ENCODE measurements at places on chromosomes 13 and 19.

DNA sequence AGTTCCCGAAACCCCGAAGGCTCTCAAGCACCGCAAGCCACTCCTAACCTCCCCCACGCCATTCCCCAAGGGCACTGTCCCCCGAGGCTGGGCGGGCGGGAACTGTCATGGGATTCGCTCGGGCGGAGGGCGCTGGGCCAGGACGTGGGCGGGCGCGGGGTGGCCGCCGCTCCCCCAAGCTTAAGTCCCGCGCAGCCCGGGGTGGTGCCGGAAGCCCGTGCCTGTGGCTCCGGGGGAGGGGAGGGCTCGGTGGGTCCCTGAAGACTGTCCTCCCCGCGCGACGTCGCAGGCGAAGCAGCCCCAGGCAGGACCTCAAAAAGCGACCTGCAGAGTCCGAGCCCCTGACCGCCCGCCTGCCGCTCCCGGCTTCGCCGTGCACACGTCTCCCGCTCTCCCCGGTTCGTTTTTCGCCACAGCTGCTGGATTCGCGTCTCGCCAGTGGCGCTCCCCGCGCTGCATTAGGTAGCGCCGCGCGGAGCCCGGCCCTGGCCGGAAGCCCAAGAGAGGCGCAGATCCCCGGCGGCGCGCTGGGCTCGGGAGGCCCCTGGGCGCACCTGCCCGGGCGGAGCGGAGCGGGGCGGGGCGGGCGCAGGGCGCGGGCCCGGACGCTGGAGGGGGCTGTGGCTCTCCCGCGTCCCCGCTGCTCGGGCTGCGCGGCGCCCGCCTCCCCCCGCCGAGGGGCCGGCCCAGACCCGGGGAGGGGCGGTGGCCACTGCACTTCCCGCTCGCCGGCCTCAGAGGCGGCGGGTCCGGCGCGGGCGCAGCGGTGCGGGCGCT, at the start of gene FARP1:
TSS of gene FARP1 (plus strand) at position 715 of the 777 bp plus-strand sequence. CDS start 70,149 bp downstream, outside the sequence.
- peak; percentile 43 for DNase-seq

DNA sequence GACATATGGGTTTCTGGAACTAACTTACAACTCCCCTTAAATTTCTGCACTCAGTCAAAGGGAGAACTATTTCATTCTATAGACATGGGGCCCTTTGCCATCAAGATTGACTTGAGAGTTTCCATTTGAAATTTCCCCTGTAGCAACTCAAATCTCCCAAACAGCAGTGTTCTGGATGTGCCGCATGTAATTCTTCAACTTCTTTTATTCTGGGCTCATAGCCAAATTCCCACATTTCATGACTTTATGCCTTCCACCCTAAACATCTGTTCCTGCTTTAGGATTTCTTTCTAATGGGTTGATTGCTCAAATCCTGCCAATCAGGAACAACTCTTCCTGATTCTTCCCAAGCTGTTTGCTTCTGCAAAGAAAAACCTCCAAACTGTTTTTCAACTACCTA, 336.0 kb downstream of the TBC1D4 start:
- DNase-seq = no peak

- peak; percentile 16 for DNase-seq
Measured at GRCh38 chr19:6273701-6274601, 5.8 kb downstream of the MLLT1 start.

GRCh38 chr13:35603593-35604285, 127.2 kb upstream of the MAB21L1 start:
- no peak for DNase-seq

GRCh38 chr19:57249329-57249728, 8.9 kb downstream of the ZNF805 start:
- DNase-seq = no peak

- peak; percentile 30 for DNase-seq
Measured at GRCh38 chr19:47778954-47779351, 450 bp downstream of the SELENOW start.

DNA sequence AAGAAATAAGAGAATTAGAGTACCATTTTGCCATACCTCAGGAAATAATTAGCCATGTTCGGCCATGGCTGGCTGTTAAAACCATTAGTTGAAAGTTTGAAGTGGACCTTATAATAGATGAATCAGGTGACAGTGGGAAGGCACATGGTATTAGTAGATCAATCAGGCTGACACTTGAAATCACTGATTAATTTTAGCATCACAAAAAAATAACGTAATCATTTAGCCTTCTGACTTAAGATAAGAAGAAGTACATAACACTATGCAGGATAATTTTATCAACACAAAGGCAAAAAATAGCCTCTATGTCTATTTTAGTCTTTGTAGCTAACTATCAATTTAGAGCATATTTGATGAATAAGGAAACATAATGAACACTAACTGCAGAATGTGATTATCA, 615.5 kb downstream of the PCDH17 start:
- no peak for DNase-seq

GRCh38 chr13:71089056-71089455, 777.9 kb downstream of the DACH1 start:
- no peak for DNase-seq

- DNase-seq = peak; percentile 58
Measured at GRCh38 chr19:14072535-14073260, at the start of gene MISP3. MISP3 (plus strand) TSS chr19:14072786; CDS start chr19:14073310, 524 bp downstream.

DNA sequence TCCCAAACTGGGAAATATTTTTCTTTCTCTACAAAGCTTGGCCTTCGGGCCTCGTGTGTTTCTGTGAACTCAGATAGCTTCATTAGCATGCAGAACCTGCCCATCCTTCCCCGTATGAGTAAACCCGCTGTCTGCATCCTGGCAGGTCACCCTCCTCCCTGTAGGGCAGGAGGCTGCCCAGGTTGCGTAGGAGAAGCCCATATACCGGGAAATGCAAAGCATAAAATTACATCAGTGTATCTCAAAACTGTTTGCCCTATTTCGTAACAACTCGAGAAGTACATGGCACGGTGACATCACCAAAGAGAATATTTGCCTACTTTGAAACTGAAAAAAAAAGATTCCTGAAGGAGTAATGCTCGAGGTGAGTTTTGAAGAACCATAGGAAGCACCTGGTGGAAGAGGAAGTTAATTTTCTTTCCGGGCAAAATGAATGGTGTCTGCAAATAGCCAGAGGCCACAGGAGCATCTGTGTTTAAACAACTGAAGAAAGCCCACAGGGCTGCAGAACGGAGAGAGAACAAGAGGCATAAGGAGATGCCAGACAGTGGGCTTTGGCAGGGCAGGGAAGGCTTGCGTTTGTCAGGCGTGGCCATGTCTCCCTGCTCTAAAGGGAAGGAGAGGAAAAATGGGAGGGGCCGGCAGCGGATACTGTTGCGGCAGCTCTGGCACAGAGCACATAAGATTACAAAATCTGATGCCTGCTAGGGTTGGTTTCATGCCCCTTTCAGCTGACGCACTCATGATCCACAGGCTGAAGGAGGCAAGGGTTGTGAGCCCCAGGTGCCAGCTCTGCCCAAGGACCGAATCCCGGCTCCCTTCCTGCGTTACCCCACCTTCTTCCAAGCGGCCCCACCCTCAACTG, 81.4 kb downstream of the IRS2 start:
- DNase-seq = peak; percentile 70

- no peak for DNase-seq
Measured at GRCh38 chr13:73268306-73268705, 209.5 kb downstream of the KLF5 start.

- DNase-seq = no peak
Measured at GRCh38 chr19:17002455-17002854, 24.2 kb downstream of the CPAMD8 start.

- DNase-seq = no peak
Measured at GRCh38 chr19:7480222-7480969, 8.4 kb downstream of the PEX11G start.

GRCh38 chr13:99033814-99034213, 56.0 kb upstream of the DOCK9 start:
- DNase-seq = peak; percentile 75

- peak; percentile 11 for DNase-seq
Measured at GRCh38 chr13:30908416-30908980, 2.4 kb downstream of the MEDAG start.

DNA sequence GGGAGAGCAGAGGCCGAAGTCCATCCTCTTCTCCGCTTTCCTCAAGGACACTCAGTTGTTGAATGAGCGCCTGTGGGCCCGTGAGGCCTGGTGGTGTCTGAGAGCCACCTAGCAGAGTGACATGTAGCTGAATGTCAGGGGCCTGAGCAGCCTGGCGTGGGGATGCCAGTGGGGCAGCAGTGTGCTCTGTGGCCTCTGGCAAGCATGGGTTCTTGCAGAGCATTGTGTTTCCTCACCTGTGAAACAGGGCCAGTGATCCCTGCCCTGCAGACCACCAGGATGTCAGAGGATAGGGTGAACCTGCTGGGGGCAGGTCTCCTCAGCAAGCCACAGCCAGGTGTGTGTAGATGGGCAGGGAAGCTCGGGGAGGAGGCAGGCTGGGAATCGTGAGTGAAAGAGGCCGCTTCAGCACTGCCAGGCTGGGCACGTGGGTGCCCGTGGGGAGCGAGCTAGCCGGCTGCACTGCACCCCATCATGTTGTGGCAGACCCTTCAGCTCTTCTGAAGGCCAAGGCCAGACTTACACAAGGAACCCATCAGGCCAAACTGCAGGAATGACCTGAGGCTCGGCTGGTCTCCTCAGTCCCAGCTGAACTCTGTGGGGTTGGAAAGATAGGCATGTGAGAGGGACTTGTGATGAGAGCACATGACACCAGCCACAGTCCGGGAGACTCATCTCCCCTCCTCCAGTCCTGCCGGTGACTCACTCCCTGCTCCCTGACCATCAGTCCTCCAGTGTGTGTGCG, 5.0 kb downstream of the PPP1R37 start:
- peak; percentile 30 for DNase-seq

DNA sequence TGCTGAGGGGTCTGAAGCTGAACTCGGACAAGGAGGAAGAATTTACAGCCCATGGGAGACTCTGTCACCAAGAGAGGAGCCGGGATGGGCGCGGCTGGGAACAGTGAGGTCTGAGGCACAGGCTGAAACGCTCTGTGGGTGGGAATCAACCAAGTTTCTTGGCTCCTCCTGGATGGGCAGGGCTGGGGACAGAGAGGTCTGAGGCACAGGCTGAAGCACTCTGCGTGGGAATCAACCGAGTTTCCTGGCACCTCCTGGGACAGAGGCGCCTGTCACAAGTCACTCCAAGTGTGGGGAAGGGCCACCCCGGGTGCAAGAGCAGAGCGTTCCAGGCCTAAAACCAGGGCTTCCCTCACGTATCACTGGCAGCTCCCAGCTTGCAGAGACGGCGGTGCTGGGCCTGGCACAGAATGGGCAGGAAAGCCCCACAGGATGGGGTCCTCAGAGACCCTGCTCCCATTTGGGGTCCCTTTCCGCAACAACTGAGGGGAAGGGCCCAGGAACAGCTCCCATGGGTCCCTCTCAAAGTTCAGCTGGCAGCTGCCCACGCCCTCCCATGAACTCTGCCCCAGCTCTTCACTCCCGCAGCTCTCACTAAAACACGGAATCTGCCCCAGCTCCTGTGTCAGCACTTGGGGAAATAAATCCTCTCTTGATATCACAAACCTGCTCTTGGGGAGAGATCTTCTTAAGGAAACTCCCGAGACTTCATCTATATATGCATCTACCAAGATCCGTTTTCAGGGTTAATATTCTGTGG, 18.5 kb downstream of the AP3D1 start:
- no peak for DNase-seq

DNA sequence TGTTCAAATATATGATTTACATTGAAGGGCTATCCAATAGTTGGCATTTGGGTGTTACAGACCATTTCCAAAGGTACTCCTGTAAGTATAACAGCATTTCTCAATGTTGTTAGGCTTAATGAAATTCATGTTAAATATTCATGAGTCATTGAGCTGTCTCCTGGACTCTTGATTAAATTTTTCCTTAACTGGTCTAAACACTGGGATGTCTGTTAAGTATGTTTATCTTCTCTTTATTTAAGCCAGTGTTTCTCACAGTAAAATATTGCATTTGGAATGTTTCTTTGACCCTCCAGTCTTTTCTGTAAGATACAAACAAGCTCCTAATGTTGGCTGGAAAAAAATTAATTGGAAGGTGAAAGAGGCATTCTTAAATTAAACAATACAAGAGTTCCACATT, 402.5 kb upstream of the HTR2A start:
- DNase-seq = no peak

DNA sequence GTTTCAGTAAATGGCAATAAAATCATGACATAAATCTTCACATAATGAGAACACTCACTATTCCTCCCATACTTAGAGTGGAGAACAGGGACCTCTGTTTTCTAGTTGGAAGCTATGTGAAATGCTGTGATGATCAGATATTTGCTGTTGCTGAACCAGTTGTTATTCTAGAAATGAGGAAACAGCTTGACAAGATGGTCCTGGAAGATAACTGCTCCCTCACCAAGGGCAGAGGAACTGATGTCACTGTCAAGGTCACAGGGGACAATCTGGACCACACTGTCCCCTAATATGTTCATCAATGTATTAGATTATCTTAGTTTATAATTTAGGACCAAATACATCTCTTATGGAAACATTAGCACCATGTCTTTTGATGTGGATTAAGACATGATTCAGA, 1173.3 kb downstream of the PCDH17 start:
- DNase-seq = peak; percentile 23

DNA sequence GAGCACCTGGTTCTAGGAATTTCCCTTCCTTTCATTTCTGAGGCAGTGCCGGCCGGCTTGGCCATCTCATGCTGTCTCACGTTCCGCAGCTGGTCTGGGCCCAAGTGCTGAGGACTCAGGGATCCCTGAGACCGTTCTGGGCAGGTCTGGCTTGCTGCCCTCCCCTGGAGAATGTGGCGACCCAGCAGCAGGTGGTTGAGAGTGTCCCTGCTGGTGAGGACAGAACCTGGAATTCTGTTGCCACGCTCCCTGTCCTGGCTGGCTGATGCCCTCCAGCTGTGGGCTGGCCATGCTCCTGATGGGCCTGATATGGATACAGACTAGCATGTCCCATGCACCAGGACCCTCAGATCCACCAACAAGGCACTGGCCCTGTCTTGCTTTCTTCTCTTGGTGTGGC, 114.0 kb upstream of the C1QTNF9B start:
- DNase-seq = no peak

DNA sequence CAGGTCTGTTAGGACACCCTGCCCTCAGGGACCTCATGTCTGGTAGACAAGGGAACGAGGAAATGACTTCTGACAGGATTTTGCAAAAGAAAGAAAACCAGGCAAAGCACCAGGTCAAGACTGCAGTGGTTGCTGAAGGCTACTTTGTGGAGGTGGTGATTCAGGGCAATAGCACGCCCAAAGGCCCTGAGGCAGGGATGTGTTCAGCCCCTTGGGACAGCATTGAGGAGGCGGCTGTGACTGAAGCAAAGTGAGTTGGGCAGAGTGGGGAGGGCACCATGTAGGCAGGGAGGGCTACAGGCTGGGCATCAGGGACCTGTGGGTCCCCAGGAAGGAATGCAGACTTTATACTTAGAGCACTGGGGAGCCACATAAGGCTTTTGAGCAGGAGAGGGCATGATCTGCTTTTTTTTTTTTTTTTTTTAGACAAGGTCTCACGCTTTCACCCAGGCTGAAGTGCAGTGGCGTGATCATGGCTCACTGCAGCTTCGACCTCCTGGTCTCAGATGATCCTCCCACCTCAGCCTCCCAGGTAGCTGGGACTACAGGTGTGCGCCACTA, 10.8 kb upstream of the HOMER3 start:
- no peak for DNase-seq
